Activated CD4-positive, CD25-positive, alpha-beta regulatory T cell (primary cell): ENCODE measurements at places on chromosomes 6 and 20.
A peak's percentile ranks its signal among the peaks of the same experiment; 100 is the strongest.

- no peak for DNase-seq
These were observed 584 bp downstream of the PTK7 start for GRCh38 chr6:43076464-43077332.

DNA sequence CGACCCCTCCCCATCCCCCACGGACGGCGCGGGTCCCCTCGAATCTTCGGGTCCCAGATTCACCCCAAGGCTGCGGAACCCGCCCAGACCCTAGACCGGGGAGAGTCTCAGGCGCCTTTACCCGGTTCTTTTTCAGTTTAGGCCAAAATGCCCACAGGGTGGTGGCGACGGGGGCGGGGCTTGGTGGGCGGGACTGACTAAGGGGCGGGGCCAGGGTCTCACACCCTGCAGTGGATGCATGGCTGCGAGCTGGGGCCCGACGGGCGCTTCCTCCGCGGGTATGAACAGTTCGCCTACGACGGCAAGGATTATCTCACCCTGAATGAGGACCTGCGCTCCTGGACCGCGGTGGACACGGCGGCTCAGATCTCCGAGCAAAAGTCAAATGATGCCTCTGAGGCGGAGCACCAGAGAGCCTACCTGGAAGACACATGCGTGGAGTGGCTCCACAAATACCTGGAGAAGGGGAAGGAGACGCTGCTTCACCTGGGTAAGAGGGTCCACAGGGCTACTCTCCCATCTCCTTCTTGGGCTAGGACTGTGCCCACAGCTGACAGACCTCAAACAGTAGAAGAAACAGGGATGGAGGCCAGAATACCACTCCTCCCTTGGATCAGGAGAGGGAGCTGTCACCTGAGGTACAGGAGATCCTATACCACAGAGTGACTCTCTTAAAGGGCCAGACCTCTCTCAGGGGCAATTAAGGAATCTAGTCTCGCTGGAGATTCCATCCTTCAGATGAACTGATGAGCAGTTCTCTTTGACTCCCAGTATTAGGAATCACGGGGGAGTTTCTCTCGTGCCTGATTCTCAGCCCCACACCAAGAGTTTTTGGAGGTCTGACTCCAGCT, 942 bp downstream of the HLA-E start:
- DNase-seq = peak; percentile 86

- DNase-seq = no peak
These were observed 25.4 kb downstream of the ZMYND8 start for GRCh38 chr20:47330933-47331708.

- no peak for DNase-seq
These were observed 12.2 kb downstream of the KCNK17 start for GRCh38 chr6:39302011-39302410.
